ENCODE measurements at places on chromosomes 12 and 14.

DNA sequence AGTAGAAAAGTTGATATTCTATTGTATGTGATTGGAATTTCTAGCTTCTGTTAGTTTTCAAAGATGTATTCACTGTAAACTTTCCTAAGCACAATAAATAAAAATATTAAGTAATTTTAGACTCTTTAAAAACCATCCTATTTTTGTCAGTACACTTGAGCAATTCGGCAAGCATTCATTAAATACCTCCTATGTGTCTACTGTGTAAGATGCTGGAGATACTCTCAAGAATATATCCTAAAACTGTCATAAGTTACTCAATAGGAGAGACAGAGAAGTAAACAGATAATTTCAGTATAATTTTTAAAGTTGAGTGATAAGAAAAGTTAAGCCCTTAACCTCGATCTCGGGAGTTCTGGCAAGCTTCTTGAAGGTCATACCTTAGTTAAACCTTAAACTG is 46.1 kb downstream of the FANCM start:
- DNase-seq, result no peak

DNA sequence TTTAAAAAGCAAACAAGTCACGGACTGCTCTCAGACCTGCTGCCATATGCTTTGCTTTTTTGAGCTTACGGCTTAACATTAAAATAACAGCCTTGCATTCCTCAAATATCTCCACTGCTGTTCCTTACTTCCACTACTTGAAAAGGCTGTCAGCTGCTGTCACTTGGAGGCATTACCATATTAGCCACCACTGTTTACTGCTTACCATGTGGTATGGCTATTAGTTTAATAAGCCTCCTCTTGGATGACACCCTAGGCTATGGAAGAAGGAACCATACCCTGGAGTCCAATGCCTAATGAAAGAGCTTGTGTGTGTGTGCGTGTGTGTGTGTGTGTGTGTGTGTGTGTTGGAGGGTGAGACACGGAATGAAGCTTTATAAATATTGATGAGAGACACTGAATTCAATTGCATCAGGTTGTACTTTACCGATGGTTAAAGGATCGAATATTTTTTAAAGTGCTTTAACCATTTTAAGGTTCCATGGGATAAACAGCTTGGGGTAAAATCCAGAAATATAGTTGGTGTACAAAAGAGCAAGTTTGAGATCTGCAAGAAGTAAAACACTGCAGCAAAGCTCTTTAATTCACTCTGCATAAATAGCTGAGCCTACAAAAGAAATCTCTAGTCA is 174.5 kb downstream of the TTC7B start:
- DNase-seq, result no peak

DNA sequence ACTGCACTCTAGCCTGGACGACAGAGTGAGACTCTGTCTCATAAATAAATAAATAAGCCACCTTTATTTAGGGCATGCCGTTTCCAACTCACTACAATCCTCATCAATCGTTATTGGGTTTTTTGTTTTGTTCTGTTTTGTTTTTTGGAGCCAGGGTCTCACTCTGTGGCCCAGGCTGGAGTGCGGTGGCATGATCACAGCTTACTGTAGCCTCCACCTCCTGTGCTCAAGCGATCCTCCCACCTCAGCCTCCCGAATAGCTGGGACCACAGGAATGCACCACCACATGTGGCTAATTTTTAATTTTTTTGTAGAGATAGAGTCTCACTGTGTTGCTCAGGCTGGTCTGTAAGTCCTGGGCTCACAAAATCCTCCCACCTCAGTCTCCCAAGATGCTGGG is 3.6 kb upstream of the ANAPC5 start:
- DNase-seq, result no peak

DNA sequence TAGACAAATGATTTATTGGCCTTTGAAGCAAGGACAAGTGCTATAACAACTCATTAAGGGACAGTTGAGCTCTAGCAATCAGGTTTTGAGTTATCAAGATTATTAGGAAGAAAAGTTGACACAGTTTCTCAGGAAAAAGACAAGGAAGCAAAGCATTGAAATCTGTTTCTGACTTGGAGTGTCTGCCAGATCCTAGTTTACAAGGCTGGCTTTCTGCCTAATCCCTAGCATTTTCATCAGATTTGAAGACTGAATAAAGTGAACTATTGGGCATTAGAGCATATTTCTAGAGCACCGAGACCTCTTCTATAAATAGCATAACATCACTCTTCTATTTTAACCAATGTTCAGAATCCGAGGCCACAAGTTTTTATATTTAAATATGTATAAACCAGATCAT is 7.0 kb downstream of the SYT1 start:
- DNase-seq, result no peak

GRCh38 chr12:54368025-54368708 is 3.9 kb upstream of the GPR84 start:
- DNase-seq, result no peak

- DNase-seq, result no peak
Measured at GRCh38 chr14:101123618-101124510, 220.3 kb upstream of the RTL1 start.

GRCh38 chr14:72583316-72584272 is 310.3 kb downstream of the DPF3 start:
- DNase-seq, result no peak

- no peak for DNase-seq
Measured at GRCh38 chr12:5187136-5187535, 143.5 kb downstream of the KCNA5 start.

DNA sequence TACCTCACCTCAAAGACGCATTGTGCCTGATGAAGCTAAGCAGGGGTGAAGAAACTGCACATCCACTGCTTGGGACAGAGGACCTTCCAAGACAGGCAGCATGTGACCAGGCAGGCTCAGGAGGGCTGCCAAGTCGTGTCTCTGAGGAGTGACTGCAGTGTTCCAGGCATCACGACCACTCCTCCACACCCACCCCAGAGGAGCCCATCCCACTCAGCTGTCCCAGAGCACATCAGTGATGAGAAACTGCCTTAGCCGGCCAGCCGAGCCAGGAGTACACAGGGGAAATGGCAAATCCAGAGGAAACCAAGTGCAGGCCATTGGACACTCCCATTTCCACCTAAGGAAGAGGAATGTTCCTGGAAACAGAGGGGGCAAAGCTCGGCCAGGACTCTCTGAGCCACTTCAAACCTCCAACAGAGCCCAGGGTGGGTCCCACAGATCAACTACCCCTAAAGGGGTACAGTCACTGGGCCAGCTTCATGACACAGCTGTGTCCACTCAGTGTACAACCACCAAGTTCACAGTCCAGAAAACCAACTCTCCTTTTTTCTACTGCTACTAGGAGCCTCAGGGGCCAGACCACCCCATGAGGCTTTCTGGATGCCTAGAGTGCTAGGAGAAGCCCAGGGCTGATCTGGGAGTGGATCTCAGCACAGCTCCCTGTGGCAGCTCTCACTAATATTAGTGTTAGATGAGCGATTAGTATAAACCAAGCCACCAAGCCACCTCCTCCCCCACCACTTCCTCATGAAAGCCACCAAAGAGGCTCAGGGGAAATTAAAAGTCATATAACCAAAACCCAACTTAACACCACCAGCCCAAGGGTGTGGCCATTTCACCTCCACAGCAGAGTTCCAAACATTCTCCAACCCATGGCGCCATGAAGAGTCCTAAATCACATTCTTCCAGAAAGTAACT is 15.4 kb downstream of the PXN start:
- no peak for DNase-seq

DNA sequence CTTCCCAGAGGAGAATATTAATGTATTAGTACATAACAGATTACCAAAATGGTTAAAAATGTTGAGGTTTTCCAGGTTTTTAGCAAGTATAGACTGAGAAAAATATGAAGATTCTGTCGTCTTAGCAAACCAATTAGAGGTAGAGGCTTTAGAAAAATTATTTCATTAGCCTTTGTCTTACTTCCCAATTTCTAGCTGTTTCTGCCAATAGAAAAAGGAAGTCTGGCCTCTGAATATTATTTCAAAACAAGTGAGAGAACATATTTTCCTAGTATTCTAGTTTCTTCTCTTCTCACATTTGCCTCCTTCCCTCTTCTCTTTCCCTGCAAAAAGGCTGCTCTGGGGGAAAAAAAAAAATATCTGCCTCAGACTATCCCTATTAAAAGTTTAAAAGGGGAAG is 16.4 kb downstream of the IPO8 start:
- DNase-seq, result no peak

DNA sequence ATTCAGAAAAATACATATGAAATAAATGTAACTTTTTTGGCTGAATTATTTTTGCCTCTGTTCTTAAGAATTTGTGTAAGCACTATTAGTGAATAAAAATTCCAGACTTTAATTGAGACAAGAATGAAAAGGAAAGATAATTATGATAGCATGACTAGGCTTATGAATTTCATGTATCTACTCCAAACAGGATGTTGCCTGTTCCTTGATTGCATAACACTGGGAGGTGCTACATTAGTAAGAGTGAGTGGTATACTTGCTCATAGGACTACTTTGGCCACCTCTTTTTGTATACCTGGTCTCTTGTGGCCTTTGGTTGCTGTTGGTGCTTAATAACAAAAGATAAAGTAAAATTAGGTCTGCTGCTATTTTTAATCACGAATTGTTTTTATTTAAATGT is 112.8 kb downstream of the NAV3 start:
- DNase-seq, result peak; percentile 85

- no peak for DNase-seq
Measured at GRCh38 chr12:65817866-65818265, 6.4 kb upstream of the HMGA2 start.

DNA sequence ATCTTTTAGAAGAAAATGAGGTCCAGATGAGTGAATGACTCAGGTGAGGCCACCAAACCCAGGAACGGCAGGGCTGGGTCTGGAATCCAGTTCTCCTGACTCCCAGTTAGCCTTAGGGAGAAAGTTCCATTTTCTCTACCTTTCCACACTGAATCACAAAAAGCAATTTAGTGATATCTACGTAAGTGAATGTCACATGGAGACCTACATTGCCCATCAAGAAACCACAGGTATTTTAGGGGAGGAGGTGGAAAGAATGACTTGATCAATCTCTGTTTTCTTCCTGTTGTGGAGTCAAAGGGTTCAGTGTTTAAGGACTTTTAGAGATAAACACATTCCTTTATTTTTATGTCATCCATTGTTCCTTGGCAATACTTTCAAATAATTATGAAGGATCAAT is 106.9 kb upstream of the PTPRB start:
- peak; percentile 1 for DNase-seq

GRCh38 chr14:105228562-105228961 is 19.8 kb upstream of the BTBD6 start:
- DNase-seq, result no peak

GRCh38 chr12:74899031-74899829 is 310.4 kb downstream of the KCNC2 start:
- DNase-seq, result no peak

DNA sequence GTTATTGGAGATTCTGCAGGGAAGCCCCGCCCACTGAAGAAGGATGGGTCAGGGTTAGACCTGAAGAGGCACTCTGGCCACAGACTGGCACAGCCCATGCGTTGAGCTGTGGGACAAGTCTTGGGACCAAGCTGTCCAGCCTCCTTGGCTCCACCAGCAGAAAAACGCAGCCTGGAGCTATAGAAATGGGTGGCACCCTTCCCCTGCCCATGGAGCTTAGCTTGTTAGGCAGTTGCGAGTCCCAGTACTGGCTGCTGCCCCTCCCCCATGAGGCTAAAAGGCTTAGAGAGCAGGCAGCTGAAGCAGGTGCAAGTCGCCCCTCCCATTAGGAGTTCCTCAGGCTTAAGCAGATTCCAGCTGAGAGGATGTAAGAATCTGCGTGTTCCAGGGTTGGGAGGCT is 1124.0 kb upstream of the TMEM132C start:
- DNase-seq, result no peak

- no peak for DNase-seq
Measured at GRCh38 chr12:28994179-28994715, 154.8 kb upstream of the FAR2 start.

- DNase-seq, result no peak
Measured at GRCh38 chr14:91158091-91158790, 44.4 kb downstream of the DGLUCY start.

GRCh38 chr14:71554959-71555612 is 377.1 kb upstream of the RGS6 start:
- DNase-seq, result no peak

DNA sequence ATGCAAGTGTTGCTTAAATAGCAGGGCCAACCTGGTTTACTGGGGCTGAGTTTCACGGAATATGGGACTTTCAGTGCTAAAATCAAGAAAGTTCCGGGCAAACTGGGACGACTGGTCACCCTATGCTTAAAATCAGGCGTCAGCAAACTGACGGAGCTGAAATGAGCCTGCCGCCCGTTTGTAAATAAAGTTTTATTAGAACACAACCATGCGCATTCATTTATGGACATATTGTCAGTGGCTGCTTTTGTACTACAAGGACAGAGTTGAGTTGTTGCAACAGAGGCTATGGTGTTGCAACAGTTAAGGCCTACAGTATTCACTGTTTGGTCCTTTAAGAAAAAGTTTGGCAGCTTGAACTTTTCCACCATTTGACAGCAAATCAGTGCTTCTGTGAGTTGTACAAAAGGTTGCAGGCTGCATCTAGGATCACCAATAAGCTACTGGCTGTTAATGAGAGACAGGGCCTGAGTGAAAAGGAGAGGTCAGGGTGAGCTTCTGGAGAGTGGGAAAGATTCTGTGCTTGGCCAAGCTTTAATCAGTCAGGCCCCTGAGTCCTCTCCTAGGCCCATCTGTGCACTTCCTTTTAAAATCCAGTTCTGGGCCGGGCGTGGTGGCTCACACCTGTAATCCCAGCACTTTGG is 13.3 kb downstream of the SELPLG start:
- peak; percentile 80 for DNase-seq

GRCh38 chr12:57309420-57309819 is 58.4 kb upstream of the STAC3 start:
- DNase-seq, result peak; percentile 64

DNA sequence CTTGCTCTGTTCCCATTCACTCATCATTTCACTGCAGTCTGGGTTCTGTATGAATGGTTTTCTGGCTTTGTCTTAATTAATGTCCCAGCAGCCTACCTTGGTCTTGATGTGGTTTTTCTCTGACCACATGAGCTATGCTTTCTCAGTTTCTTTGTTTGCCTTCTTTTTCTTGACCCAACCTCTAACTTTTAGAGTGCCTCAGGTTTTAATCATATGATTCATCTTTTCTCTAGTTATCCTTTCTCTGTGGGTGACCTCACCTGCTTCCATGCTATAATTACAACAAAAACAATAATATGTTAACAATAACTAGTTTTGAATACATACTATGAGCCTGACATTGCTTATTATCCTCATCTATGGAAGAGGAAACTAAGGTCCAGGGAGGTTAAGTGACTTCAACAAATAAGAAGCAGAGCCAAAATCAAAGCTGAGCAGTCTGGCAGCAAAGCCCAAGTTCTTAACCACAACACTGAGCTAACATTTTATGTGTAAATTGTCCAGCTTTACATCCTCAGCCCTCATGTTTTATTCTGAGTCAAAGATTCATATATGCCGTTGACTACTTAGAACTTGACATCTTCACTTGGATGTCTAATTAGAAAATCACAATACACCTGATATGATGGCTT is 4.7 kb upstream of the EPYC start:
- no peak for DNase-seq

DNA sequence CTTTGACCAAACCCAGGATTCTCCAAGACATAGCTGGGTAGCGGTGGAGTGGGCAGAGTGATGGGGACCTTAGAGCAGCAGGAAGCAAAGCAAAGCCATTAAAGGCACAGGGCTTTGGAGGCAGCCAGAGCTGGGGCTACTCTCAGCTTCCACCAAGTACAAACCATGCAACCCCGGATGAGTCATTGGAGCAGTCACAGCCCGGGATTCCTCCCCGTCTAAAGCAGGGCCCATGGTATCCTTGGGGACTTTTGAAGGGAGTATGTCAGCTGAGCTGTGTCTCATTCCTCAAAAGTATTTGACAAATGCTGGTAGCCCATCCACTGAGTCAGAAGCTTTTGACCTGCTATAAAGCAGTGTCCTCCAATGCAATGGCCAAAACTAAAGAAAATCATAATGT is 9.7 kb upstream of the IFI27 start:
- DNase-seq, result peak; percentile 77
